Activated CD4-positive, alpha-beta memory T cell treated with anti-CD3 and anti-CD28 coated beads for 36 hours (primary cell): ENCODE measurements at places on chromosomes 2 and 18. TPM values are rescaled to one million over a fixed set of nuclear protein-coding genes. Genes with fewer than 3 reads are reported as not detected.
A peak's percentile ranks its signal among the peaks of the same experiment; 100 is the strongest.

DIPK1C gene
- not detected for total RNA-seq

- H3K4me1 ChIP-seq, result no peaks in the 10 kb centered on the region
- no peaks in the 10 kb centered on the region for H3K27me3 ChIP-seq
- DNase-seq, result no peak
- no peak overlapping the region for H3K4me3 ChIP-seq
- peaks cover 24% of the 10 kb centered on the region for H3K36me3 ChIP-seq
- no peak overlapping the region for H3K27ac ChIP-seq
These were observed 69.2 kb downstream of the BOLA3 start for GRCh38 chr2:74078466-74078865.

DNA sequence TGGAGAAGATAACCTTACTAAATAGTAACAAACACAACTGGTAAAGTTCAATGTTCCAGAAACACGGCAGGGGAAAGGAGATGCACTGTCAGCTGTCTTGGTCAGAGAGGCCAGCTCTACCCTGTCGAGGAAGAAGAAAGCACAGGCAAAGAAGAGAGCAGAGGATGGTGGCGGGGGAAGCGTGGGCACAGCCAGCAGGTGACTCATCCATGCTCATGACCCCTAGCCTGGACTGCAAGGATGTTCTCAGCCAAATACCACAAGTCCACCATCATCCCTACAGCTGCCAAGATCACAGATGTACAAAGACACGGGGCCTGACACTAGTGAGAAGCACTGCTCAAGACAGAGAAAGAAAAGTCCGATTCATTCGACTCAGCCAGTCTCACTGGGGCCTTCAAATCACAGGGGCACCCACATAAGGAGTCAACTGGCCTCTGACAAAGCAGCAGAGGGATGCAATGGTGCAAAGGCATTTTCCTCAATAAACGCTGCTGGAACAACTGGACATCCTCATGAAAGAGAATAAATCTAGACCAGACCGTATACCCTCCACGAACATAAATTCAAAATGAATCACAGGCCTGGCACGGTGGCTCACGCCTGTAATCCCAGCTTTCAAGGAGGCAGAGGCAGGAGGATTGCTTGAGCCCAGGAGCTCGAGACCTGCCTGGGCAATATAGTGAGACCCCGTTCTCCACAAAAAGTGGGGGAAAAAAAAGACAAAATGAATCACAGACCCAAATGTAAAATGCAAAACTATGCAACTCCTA, 5.6 kb downstream of the DTYMK start:
- no peak for DNase-seq
- no peaks in the 10 kb centered on the region for H3K27me3 ChIP-seq
- no peak overlapping the region for H3K27ac ChIP-seq
- H3K4me1 ChIP-seq, result peaks cover 18% of the 10 kb centered on the region
- no peak overlapping the region for H3K4me3 ChIP-seq

- H3K4me1 ChIP-seq, result no peaks in the 10 kb centered on the region
- H3K27ac ChIP-seq, result no peak overlapping the region
- DNase-seq, result no peak
- peaks cover 8% of the 10 kb centered on the region for H3K27me3 ChIP-seq
These were observed 284.5 kb downstream of the SS18 start for GRCh38 chr18:25805939-25806338.

GRCh38 chr2:166634706-166635105, 140.7 kb upstream of the SCN7A start:
- H3K36me3 ChIP-seq, result no peaks in the 10 kb centered on the region
- no peak for DNase-seq
- H3K4me1 ChIP-seq, result no peaks in the 10 kb centered on the region

DNA sequence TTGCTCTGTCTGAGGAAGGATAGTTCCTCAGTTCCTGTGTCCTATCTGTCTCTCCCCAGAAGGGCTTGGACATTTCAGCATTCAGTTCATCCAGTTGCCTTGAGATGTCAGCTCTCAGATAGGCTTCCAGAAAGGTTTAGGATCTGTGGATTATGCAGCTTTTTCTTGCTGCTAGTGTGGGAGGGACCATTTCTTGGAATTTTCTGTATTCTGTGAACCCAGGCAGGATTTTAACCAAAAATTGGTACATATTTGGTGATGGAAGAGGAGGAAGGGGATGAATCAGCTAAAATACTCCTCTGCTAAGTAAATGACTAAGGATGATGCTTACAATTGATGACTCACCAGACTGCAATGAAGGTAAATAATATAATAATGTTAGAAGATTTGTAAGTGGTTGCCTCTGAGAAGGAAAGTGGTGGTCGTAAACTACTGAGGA, 58.6 kb upstream of the DOCK10 start:
- H3K4me3 ChIP-seq, result no peak overlapping the region
- H3K36me3 ChIP-seq, result no peaks in the 10 kb centered on the region
- DNase-seq, result no peak
- no peaks in the 10 kb centered on the region for H3K4me1 ChIP-seq
- H3K27ac ChIP-seq, result no peak overlapping the region

DNA sequence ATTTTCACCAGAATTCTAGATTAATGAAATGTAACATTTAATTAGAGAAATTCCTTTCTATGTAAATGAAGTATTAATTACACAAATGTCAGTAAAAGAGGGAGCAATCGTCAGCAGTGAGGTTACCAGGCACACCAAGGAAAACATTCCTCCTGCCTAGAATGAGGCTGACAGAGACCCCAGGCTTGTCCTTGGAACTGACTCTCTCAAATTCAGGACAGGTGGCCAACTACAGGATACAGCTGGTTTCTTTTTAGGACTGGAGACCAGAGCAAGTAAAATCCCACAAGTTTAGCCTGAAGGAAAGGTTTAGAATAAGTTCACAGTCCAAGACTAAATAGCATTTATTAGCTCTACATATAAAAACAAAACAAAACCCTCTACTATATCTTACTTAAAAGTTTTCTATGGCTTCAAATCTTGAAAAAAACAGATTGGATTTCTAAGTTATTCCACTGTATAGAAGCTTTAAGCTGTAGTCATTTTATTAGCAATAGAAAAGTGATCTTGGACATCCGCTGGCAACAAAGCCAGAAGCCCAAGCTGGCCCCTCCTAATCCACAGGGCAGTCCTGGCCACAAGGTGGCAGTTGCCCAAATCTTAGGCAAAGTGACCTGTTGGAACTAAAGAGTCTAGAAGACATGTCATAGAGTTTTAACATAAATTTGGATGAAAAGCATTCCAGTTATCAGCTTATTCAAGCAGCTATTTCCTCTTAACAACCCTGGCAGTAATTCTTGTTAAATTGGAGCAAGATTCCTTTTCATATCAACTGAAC, 81.0 kb downstream of the SP3 start:
- peaks cover 3% of the 10 kb centered on the region for H3K4me1 ChIP-seq
- peaks cover 8% of the 10 kb centered on the region for H3K27me3 ChIP-seq
- peak; percentile 41 for DNase-seq
- H3K27ac ChIP-seq, result no peak overlapping the region
- no peak overlapping the region for H3K4me3 ChIP-seq
- H3K36me3 ChIP-seq, result peaks cover 5% of the 10 kb centered on the region
